ENCODE measurements at places on chromosomes 2 and 18. TPM values are rescaled to one million over a fixed set of nuclear protein-coding genes. Genes with fewer than 3 reads are reported as not detected.
A peak's percentile ranks its signal among the peaks of the same experiment; 100 is the strongest.

DNA sequence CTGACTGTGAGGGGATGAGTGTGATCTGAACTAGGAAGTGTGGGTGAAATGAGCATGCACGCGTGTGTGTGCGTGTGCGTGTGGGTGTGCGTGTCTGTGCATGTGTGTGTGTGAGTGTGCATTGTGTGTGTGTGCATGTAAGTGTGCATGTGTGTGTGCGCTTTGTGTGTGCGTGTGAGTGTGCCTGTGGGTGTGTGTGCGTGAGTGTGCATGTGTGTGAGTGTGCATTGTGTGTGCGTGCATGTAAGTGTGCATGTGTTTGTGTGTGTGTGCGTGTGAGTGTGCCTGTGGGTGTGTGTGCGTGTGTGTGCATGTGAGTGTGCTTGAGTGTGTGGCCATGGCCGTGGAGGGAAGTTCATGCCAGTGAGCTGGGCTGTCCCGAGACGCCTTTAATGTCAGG lies 76.3 kb downstream of the RTP5 start:
- no peak for DNase-seq
- H3K36me3 ChIP-seq, result no peaks in the 10 kb centered on the region
- H3K27me3 ChIP-seq, result no peaks in the 10 kb centered on the region
- H3K27ac ChIP-seq, result no peak overlapping the region
- no peak overlapping the region for H3K4me3 ChIP-seq

The CFAP53 gene
- total RNA-seq, result 0.27 TPM

DNA sequence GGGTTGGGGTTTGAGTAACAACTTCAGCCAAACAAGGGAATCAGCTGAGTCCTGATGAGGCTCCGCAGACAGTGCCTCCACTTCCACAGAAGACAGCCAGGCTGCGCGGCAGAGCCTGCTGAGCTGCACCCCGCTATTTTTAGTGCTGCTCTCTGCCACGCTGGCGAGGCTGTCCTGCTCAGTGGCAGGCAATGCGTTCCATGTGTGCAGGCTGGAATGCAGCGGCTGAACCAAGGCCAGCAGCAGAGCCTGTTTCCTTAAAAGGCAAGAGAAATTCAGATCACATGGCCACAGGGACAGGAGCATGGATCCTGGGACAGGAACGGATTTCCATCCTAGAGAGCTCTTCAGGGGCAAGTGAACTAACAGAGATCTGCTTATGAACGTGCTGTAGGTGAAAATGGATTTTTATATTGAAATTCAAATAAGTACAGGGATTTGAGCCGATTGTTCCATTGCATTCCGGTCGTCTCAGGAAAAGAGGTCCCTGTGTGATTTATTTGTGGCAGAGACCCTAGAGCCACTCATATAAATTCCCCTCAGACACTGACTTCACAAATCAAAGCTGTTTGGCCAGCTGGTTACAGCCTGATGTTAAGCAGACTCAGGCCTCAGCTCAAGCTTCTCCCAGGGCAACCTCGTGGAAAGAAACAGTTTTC lies 98.7 kb downstream of the COL6A3 start:
- H3K4me3 ChIP-seq, result no peak overlapping the region
- H3K27ac ChIP-seq, result no peak overlapping the region
- no peaks in the 10 kb centered on the region for H3K36me3 ChIP-seq
- H3K27me3 ChIP-seq, result no peaks in the 10 kb centered on the region
- no peaks in the 10 kb centered on the region for H3K4me1 ChIP-seq
- no peak for DNase-seq

The DUSP2 gene
- 313 TPM for total RNA-seq

The ADAM23 gene
- total RNA-seq, result 0.07 TPM

The MFSD6 gene
- total RNA-seq, result 32.8 TPM

The FHOD3 gene
- not detected for total RNA-seq

DNA sequence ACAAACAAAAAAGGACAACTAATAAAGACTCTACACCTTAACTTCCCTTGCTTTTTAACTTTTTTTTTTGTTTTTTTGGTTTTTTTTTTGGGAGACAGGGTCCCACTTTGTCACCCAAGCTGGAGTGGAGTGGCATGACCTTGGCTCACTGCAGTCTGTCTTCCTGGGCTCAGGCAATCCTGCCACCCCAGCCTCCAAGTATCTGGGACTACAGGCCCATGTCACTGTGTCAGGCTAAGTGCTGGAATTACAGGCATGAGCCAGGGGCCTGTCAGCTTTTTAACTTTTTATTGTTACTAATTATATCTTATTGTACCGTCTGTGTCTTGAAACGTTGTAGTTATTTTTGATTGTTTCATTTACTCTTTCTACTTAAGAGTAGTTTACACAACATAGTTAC lies 25.5 kb downstream of the WDR7 start:
- H3K36me3 ChIP-seq, result peaks cover 16% of the 10 kb centered on the region
- H3K27me3 ChIP-seq, result no peaks in the 10 kb centered on the region
- no peak overlapping the region for H3K27ac ChIP-seq
- peaks cover 3% of the 10 kb centered on the region for H3K4me1 ChIP-seq

- H3K36me3 ChIP-seq, result peaks cover 7% of the 10 kb centered on the region
- H3K4me1 ChIP-seq, result no peaks in the 10 kb centered on the region
- no peak for DNase-seq
- H3K27me3 ChIP-seq, result no peaks in the 10 kb centered on the region
These were observed 88.5 kb upstream of the COL5A2 start for GRCh38 chr2:189267925-189268579.

DNA sequence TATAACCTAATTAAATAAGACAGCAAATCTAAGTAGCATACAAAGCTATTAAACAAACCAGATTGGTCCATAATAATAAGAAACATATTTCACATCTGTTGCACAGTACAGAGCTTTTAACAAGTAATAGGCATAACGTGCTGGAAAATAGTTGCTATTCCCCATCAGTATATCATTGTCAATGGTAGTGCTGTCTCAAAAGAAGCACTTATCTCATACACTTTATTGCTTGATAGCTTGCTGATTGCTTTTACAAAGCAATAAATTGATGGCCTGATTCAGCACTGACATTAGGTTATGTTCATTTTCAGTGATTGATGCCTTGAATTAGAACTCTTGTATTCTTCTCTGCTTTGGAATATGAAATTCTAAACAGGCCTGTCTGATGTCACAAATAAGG lies 641.7 kb downstream of the CBLN2 start:
- H3K27ac ChIP-seq, result no peak overlapping the region
- no peak overlapping the region for H3K4me3 ChIP-seq
- H3K4me1 ChIP-seq, result no peaks in the 10 kb centered on the region
- no peaks in the 10 kb centered on the region for H3K27me3 ChIP-seq

DNA sequence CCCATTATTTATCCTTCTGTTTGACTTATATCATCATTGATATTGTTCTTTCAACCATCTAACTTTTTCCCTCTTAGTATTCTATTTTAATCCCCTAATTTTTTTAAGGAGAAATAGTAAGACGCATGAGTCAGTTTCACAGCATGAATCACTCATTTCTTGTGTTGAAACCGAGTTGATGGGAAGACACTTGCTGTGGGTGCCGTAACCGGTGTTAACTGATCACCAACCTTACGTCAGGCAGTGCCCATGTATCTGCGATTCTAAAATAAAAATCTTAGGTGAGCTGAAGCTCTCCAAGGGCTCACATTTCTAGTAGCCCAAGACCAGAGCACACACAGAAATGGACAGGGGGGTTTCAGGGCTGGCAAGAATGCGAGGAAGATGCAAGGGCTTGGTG lies 348.1 kb downstream of the GALR1 start:
- no peak overlapping the region for H3K4me3 ChIP-seq
- H3K27me3 ChIP-seq, result no peaks in the 10 kb centered on the region
- DNase-seq, result no peak
- H3K4me1 ChIP-seq, result no peaks in the 10 kb centered on the region

- DNase-seq, result no peak
- H3K27me3 ChIP-seq, result no peaks in the 10 kb centered on the region
- H3K36me3 ChIP-seq, result no peaks in the 10 kb centered on the region
- no peak overlapping the region for H3K4me3 ChIP-seq
- no peaks in the 10 kb centered on the region for H3K4me1 ChIP-seq
- no peak overlapping the region for H3K27ac ChIP-seq
These were observed 200.9 kb upstream of the MEIS1 start for GRCh38 chr2:66233981-66234380.

The TMEFF2 gene
- total RNA-seq, result not detected

- H3K27me3 ChIP-seq, result no peaks in the 10 kb centered on the region
- H3K27ac ChIP-seq, result no peak overlapping the region
- H3K36me3 ChIP-seq, result no peaks in the 10 kb centered on the region
These were observed 47.2 kb downstream of the DOK6 start for GRCh38 chr18:69447886-69448285.

DNA sequence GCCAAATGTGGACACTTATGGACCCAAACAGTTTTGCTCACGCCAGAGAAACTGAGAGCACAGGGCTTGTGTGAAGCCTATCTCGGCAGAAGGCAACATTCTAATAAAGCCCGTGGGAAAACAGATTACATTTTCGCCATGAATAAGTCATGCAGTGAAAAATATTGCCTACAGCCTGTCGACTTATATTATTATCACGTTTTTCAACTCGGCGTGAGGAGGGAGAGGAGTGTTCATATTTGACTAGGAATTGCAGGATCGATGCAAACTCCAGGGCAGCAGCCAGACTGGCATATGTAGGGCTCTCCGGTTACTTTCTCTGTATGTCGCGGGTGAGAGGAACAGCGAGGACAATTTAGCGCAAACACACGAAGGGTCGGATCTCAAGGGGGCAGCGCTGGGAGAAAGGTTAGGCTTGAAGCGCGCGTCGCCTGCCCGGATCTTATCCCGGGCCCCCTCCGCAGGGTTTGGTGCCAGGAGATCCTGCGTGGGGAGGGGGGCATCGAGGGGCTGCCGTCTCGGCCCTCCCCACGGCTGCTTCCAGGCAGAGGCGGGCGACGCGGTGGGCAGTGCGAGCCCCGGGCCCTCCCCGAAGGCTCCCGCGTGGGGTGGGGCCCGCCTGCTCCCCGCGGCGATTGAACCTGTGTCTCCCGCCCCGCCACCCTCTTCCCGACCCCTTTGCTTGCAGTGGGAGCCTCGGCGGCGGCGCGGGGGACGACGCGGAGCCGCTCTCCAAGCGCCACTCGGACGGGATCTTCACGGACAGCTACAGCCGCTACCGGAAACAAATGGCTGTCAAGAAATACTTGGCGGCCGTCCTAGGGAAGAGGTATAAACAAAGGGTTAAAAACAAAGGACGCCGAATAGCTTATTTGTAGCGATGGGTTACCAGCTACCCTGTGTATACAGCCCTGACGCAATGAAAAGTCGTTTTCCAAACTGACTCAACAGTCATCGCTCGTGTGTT lies 4.4 kb downstream of the ADCYAP1 start:
- DNase-seq, result no peak
- H3K27me3 ChIP-seq, result peaks cover 63% of the 10 kb centered on the region
- H3K4me1 ChIP-seq, result peaks cover 15% of the 10 kb centered on the region
- no peak overlapping the region for H3K27ac ChIP-seq
- peak overlapping the region; percentile 41 for H3K4me3 ChIP-seq
- H3K36me3 ChIP-seq, result peaks cover 2% of the 10 kb centered on the region

- DNase-seq, result no peak
- no peaks in the 10 kb centered on the region for H3K4me1 ChIP-seq
- peaks cover 2% of the 10 kb centered on the region for H3K27me3 ChIP-seq
- no peaks in the 10 kb centered on the region for H3K36me3 ChIP-seq
These were observed 88.2 kb upstream of the HK2 start for GRCh38 chr2:74745766-74746165.

The ITGA4 gene
- 64.5 TPM for total RNA-seq

The CTLA4 gene
- total RNA-seq, result 28.7 TPM

GRCh38 chr2:189056200-189057106 lies 82.3 kb downstream of the COL3A1 start:
- no peaks in the 10 kb centered on the region for H3K4me1 ChIP-seq
- no peaks in the 10 kb centered on the region for H3K36me3 ChIP-seq
- H3K27ac ChIP-seq, result no peak overlapping the region
- no peak overlapping the region for H3K4me3 ChIP-seq

DNA sequence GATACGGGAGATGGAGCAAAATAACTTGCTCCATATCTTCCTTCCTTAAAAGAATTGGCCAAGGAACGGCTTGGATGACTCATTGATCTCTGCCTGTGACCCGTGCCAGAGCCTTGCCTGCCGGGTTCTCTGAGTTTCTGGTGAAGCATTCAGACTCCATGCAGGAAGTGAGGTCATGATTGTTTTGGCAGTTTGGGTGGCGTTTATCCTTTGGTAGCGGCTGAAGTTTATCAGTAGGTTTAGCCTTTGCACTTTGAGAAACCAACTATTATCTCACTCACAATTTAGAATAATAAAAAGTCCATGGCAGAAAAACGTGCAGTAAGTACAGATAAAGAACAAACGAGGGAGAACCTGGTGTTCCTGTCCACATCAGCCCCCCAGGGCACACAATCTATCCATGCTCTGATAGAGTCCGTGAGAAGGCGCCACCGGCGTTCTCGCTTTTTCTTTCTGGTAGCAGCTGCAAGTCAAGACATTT lies 15.0 kb upstream of the CTAGE1 start:
- H3K4me3 ChIP-seq, result no peak overlapping the region
- H3K27me3 ChIP-seq, result no peaks in the 10 kb centered on the region
- H3K4me1 ChIP-seq, result peaks cover 4% of the 10 kb centered on the region
- H3K27ac ChIP-seq, result no peak overlapping the region

- H3K36me3 ChIP-seq, result no peaks in the 10 kb centered on the region
- H3K4me1 ChIP-seq, result peaks cover 7% of the 10 kb centered on the region
- H3K4me3 ChIP-seq, result no peak overlapping the region
- DNase-seq, result no peak
These were observed 7.8 kb upstream of the TMBIM1 start for GRCh38 chr2:218300141-218300540.

DNA sequence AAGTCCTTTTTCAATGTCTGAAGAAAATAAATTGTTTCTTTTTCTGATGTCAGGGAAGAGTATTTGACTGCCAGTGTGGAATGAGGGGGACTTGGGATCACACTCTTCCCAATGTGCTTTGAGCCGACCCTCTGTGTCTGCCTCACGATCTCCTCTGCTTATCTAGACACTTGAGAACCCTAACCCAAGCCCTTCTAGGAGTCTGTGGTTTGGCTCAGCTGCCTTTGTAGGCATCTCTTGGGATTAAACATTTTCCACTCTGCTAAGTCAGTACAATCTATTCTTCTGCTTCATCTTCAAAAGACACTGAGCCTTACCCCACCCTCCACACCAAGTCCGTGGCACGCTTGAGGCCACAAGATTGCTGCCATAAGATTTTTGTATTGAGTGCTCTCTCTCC lies 19.4 kb downstream of the FAM110C start:
- no peaks in the 10 kb centered on the region for H3K36me3 ChIP-seq
- no peak overlapping the region for H3K27ac ChIP-seq
- H3K27me3 ChIP-seq, result no peaks in the 10 kb centered on the region
- H3K4me3 ChIP-seq, result no peak overlapping the region
